ENCODE measurements at places on chromosomes 7 and 10.

GRCh38 chr10:51683031-51683691, 16.2 kb downstream of the CSTF2T start:
- DNase-seq = no peak

- no peak for DNase-seq
Observed at GRCh38 chr7:44665531-44666213, 59.2 kb downstream of the OGDH start.

GRCh38 chr7:27762062-27762461, 22.1 kb downstream of the TAX1BP1 start:
- no peak for DNase-seq

- DNase-seq = no peak
Observed at GRCh38 chr7:29793507-29793906, 12.8 kb upstream of the WIPF3 start.

- DNase-seq = no peak
Observed at GRCh38 chr10:66996996-66997395, 71.2 kb downstream of the LRRTM3 start.

- no peak for DNase-seq
Observed at GRCh38 chr7:140485500-140486265, 6.4 kb upstream of the MKRN1 start.

DNA sequence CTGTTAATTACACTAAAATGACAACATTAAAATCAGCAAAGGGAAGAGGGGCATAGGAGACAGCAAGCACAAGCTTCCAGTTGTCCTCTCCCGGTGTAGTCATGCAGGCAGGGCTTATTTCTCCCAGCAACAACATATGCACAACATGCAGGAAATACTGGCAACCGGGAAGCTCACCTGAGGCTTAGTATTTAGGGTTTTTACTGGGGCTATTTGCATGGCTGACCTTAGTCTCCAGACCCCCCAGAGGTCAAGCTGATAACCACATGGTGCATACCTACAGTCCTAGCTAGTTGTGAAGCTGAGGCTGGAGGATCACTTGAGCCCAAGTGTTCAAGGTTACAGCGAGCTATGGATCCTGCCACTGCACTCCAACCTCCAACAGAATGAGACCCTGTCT, 12.8 kb upstream of the JMJD1C start:
- no peak for DNase-seq

All from activated naive CD4-positive, alpha-beta T cell treated with anti-CD3 and anti-CD28 coated beads for 36 hours (primary cell).